Psoas muscle (tissue), 8 donors: ENCODE measurements at places on chromosomes 6 and 20. TPM values are rescaled to one million over a fixed set of nuclear protein-coding genes. Genes with fewer than 3 reads are reported as not detected.

- no peak for DNase-seq
Measured at GRCh38 chr6:73528897-73529296, 8.1 kb upstream of the EEF1A1 start.

DNA sequence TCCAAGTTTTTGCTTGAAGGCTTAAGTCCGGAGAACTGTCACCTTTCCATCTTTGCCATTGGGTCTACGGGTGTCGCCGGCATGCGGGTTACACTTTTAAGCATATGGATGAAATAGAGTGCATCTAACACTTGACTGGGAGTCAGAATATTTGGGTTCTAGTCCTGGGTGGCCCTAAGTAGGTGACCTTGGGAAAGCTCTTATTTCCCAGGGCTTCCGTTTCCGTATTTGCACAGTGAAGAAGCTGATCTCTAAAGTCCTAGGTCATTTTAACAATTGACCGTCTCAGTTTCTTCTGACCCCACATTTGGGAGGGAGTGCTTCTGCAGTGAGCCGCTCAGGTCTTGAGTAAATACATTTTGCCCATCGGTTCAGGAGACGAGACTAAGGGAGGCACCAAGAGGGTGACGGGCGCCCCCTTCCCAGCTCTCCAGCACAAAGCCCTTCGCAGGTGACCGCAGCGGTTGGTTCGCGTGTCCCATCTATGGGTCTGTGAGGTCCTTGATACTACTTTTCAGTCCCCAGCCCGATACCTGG, 651 bp upstream of the BLTP3A start:
- peak; percentile 24 for DNase-seq

- no peak for DNase-seq
Measured at GRCh38 chr20:15235471-15236198, 898.2 kb upstream of the FLRT3 start.

- DNase-seq: no peak
Measured at GRCh38 chr6:156752666-156753301, 24.4 kb upstream of the ARID1B start.

DNA sequence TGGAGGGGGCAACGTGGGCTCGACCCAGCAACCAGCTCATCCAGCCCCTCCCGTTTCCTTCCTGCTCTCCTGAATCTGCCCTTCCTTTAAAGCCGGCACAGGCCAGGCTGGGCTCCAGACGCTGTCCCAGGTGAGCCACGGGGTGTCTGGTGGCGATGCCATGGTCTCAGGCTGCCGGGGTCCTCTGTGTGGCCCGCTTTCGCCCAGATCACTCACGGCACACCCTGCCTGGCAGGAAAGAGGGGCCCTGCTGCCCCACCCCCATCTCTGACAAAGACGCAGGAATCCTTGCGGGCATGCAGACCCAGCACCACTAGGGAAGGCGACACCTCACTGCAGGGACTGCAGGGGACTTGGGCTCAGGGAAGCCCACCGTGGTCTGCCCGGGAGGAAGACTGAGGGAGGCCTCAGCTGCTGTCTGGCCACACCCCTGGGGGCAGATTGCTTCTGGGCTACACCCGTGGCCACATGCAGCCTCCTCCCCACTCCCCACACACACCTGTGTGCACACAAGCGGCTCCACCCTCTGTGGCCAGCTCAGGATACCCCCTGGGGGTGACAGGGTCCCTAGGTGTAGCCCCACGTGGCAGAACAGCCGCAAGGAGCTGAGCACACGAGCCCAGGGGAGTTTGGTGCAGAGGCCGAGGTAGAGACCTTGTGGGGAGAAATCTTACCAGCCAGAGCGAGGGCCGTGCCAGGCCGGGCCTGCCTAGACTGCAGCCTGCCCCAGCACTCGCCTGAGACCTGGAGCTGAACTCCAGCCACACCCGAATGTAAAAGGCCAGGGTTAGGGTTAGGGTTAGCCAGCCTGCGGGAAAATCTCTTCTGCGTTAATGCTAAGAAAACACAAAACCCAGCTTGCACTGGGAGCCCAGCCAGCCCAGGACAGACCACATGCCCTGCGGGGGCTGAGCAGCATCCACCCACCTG, 104.6 kb downstream of the DLL1 start:
- DNase-seq: no peak

Gene SLC22A2
- total RNA-seq: 0.49 TPM
